Common myeloid progenitor, CD34-positive (primary cell): ENCODE measurements at places on chromosomes 11 and 22.

GRCh38 chr22:20227363-20227762 is 40.8 kb downstream of the RTN4R start:
- DNase-seq = no peak

GRCh38 chr11:115316696-115317095 is 187.5 kb downstream of the CADM1 start:
- DNase-seq = no peak

- no peak for DNase-seq
These were observed 14.2 kb upstream of the VSIG10L2 start for GRCh38 chr11:125931668-125932067.

GRCh38 chr11:61777234-61778090 is 14.9 kb downstream of the TMEM258 start:
- DNase-seq = peak; percentile 43

DNA sequence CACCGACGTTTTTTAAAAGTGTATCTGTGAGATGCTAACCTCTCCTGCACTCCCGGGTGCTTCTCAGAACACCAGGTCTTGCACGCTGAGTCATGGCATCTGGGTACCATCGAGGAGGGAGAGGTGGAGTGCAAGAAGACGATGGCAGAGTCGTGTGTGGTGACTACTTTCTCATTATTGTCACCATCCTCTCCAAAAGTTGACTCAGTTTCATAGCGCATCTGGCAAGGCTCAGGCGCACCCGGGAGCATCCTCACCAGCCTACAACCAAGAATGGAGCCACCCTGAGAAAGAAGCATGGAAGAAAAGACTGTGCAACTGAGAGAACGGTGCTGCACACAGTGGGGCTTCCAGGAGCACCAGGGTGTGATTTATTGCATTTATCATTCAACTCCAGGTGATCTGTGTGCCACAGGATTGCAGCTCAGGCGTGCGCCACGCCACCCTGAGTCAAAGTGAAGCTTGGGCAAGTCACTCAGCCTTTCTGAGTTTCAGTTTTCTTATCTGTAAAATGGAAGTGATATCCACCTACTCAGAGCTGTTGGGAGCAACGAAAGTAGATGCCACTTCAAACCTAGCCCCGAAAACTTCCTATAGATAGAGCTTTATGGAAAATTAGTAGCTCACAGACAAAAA is 65.4 kb downstream of the LINC01488 start:
- DNase-seq = no peak

DNA sequence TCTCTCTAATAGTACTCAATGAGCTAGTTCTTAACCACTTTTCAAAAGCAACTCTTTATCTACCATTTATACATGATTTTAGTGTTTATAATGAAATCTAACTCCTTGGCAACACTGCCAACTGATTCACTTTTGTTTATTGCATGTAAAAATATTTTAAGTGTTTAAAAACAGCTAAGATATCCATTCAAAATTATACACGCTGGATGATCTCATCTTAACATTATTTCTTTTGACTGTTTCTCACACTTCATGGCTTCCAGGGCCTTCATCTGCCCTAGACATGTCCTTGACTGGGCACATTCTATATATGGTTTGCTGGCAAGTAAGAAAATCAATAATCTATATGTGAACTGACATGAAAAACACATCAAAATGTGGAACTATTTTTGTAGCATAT is 414.6 kb upstream of the LUZP2 start:
- no peak for DNase-seq

DNA sequence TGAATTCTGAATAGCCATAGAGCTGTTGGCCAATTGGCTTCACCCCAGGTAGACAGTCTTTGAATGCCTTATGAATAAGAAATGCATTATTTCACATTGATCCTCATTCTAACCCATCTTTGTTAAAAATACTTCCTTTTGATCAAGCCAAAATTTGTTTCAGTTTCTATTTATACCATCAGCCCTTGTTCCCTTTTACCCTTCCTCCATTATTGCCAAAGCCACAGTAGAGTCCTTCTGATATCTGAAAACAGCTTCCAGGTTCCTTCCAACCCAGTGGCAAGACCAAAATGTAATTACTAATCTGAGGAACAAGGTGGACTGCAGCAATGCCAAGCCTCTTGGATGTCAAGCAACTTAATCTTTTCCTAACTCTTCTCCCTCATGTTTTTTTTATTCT is 458.8 kb downstream of the BUD13 start:
- DNase-seq = peak; percentile 16

DNA sequence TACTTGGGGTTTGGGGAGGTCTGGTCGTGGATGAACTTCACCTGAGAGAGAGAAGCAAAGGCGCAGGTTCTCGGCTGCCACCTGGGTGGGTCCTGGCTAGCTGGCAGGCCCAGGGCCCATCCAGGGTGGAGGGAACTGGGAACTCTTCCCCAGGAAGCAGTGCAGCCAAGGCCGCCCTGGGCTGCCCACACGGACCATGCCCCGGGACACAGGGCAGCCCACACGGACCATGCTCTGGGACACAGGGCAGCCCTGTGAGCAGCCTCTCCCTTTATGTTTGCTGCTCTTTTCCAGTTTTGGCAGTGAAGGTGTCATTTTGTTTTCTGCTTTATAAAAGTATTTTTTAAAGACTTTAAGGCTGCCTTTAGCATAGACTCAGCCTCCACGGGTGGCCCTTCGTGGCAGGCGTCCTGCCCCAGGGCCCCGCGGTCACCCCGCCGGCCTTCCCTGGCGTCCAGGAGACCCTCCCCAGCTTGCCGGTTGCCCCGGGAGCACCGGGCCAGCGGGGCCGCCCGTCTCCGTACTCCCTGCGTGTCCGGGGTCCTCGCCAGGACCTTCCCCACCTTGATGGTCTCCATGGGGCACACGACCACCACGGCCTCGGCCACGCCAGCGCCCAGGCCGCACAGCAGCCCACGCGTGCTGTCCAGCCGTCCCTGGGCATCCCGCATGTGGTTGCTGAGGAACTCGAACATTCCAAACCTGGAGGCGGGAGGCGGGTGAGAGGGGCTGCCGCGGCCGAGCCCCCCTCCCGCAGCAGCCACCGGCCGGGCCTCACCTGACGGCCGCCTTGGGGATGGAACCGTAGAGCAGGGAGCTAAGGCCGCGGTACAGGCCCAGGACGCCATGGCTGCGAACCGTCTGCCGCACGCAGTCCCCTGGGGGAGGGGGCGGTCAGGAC is 1.1 kb downstream of the SLC25A1 start:
- no peak for DNase-seq

- DNase-seq = no peak
These were observed 4.7 kb upstream of the FOLH1 start for GRCh38 chr11:49213026-49213560.

DNA sequence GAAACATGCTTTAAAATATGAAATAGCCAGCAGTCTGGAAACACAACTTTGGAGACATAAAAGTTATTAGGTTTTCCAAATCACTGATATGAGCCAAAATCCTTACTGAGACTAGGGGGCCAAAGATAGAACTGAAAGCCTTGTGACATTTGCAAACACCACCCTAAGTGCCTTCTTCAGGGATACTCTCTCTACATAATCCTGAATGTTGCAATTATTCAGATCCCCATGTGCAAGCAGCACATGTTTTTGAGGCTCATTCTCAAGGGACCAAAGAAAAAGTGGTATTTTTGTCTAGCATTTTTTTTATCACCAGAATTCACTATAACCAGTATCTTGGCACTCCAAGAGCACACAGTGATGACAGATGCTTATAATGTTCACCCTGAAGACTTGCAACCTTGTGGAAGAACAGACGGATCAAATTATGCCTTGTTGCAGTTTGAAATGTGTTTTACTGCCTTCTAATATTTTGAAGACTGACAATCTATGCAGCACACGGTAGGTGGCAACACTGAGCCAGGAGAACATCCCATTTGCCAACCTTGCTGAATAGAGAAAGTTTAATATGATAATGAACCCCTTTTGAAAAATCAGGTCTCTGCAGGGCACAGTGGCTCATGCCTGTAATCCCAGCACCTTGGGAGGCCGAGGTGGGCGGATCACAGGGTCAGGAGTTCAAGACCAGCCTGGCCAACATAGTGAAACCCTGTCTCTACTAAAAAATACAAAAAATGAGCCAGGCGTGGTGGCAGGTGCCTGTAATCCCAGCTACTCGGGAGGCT is 78.5 kb downstream of the PLEKHA7 start:
- DNase-seq = peak; percentile 64

GRCh38 chr11:88617226-88617625 is 279.7 kb upstream of the CTSC start:
- DNase-seq = no peak

DNA sequence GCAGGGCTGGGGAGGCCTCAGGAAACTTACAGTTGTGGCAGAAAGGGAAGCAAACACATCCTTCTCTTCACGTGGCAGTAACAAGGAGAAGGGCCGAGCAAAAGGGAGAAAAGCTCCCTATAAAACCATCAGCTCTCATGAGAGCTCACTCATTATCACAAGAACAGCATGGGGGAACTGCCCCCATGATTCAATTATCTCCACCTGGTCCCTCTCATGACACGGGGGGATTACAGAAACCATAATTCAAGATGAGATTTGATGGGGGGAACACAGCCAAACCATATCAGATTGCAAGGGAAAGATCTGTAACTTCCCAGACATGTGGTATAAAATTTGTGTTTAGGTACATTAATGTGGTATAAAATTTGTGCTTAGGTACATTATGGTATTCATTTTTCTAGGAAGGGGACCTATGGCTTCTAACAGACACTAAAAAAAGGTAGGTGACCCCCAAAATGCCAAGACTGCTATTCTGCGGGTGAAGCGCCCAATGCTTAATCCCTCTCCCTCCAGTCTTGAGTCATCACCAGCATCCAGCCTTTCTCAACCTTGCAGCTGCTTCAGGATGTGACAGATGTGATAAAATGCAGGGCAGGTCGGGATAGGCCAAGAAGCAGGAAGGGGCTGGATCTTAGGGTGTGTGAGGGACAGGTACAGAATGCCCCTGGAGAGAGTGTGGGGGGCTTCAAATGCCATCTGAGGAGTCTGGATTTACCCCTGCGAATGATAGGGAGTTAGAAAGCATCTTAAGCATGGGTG is 57.7 kb upstream of the AMPD3 start:
- no peak for DNase-seq

DNA sequence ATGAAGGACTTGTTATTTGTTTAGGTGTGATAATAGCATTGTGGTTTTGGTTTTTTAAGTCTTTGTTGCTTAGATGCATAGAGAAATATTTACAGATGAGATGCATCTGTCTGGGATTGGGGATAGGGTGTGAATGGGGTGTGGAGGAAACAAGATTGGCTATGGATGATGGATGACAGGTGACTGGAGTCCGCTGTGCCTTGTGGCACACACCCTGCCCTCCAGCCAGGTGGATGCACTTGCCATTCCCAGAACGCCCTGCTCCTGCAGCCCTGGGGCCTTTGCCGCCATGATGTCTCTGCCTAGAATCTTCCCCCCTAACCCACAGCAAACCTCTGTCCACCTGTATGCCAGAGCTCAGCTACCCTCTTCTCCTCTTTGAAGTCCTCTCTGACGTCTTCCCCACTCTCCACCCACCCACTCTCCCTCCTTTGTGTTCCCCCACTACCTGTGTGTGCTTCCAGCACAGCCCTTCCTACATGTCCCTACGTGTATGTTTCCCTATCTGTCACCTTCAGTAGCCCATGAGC is 54.7 kb downstream of the WNT11 start:
- DNase-seq = peak; percentile 15
